ENCODE measurements at places on chromosomes 4 and X.

- DNase-seq, result no peak
These were observed 24.5 kb downstream of the ZNF41 start for GRCh38 chrX:47458528-47458927.

GRCh38 chrX:39682778-39683177 lies 415.0 kb downstream of the BCOR start:
- DNase-seq, result no peak

- no peak for DNase-seq
These were observed 175.8 kb downstream of the COMMD8 start for GRCh38 chr4:47287735-47288134.

DNA sequence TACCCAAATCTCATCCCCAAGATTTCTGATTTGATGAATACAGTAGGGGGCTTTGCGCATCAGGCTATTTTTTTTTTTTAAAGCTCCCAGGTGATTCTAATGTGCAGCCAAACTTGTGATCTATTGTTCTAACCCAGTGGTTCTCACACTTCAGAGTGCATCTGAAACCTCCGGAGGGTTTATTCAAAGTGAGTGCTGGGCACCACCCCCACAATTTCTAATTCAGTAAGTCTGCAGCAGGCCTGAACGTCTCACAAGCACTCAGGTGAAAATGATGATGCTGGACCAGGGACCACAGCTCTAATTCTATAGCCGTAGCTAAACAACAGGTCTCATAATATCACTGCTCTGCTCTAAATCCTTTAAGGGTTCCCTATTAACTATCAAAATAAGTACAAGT lies 211.4 kb downstream of the FMR1NB start:
- DNase-seq, result no peak

GRCh38 chr4:75251547-75251946 lies 262.7 kb downstream of the RCHY1 start:
- no peak for DNase-seq

DNA sequence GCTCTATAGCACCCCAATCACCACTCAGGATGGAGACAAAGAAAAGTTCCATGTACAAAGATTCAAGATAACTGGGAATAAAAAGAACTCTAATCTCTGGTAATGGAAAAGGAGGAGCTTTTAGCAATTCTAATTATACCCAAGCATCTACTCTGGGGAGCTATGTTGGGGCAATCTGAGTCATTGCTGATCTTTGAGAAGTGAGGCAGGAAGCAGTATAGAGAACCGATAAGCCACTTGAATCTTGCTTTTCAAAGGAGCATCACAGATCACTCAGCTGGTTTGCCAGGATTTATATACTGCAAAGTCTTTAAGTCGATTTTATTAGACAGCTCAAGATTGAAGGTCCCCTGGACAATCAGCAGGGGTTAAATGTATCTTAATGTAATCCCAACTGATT lies 220.0 kb downstream of the ENOX2 start:
- no peak for DNase-seq

DNA sequence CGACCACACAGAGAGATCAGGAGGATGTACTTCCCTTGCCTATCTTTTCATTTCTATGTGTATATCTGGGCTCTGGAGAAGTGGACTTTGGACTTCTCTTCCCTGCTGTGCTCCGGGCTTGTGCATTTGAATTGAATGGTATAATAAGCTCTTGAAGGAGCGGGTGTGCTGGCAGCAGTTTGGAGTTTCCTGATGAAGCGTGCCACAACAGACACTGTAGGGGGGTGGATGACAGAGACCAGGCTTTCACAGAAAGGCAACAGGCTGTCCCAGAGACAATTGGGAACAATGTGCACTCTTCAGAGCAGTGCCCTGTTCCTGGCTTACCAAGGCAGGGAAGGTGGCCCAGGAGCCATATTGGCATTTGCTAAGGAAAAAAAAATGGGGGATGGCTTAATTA lies 170.1 kb downstream of the FRMPD4 start:
- DNase-seq, result no peak

GRCh38 chrX:42149281-42149680 lies 225.9 kb upstream of the CASK start:
- no peak for DNase-seq

DNA sequence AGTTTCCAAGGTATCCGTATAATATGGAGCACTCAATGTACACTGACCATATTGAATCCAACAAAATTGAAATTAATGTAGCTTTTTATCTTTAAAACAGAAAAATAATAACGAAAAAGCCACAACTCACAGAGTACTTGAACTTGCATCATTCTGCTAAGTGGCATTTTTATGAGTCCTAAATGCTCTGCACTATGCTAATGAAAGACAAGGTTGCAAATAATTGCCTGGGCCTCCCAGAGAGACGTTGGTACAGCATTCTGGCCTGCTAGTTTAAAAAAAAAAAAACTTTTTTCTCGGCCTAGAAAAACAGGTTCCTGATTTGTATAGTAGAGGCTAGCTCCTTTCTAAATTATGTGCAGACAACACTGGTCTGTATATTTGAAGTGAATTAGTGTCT lies 4.3 kb upstream of the FAM9B start:
- no peak for DNase-seq

DNA sequence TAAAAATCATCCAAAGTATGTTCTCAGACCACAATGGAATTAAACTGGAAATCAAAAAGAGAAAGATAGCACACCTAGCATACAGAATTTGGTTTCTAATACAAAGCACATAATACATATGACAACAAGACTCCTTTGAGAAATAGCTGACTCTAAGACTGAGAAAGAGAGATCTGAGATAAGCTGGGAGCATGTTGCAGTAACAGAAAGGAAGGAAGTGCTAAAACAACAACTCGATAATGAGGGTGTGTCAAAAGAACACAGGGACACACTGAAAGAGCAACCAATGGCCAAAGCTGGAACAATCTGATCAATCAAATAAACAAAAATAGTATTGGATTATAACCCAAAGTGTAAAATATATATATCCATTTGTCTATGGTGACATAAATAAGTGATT lies 586.6 kb downstream of the C4orf33 start:
- no peak for DNase-seq

DNA sequence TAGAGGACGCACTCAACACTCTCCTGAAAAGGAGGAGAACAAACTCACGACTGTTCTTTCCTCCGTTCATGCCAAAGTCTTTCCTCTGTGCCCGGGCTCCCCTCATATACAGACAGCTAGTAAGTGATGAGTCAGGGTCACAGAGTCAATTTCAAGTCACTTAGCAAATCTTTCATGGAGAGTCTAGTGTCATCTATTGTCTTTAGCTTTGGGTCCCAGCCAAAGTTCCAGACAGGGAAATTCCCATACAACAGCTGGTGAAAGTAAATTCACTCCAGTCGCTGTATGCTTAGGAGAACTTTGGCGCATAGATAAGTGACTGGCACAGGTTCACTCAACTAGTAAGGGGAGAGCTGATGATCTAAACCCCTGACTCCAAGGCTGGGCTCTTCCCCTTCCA lies 226.5 kb downstream of the MID1 start:
- no peak for DNase-seq

DNA sequence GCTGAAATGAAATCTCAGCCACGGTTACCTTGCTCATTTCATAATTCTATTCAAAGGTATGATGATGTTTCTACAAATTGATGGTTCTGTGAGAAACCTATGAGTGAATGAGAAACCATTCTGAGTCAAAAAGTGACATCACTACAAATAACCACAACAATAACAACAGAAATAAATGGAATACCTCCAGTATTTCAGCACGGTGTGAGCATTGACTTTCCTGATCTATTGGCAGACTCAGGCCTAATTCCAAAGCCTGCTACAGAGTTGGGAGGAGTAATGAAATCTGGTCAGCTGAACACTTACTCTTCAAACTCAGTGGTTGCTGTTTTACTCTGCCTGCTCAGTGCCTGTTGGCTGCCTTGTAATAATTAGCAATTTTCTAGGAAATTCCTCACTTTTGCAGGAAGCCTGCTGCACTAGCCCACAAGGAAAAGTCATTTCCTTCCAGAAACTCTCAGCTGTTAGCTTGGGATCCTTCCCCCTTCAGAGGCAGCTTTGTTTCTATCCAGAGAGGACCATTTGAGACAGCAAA lies 18.8 kb upstream of the SYNPO2 start:
- no peak for DNase-seq
